ENCODE measurements at places on chromosomes 5 and 9. TPM values are rescaled to one million over a fixed set of nuclear protein-coding genes. Genes with fewer than 3 reads are reported as not detected.
A peak's percentile ranks its signal among the peaks of the same experiment; 100 is the strongest.

IL33 gene
- total RNA-seq, result not detected

TAF7 gene
- total RNA-seq, result 119 TPM

SHISAL2B gene
- total RNA-seq, result not detected

DNA sequence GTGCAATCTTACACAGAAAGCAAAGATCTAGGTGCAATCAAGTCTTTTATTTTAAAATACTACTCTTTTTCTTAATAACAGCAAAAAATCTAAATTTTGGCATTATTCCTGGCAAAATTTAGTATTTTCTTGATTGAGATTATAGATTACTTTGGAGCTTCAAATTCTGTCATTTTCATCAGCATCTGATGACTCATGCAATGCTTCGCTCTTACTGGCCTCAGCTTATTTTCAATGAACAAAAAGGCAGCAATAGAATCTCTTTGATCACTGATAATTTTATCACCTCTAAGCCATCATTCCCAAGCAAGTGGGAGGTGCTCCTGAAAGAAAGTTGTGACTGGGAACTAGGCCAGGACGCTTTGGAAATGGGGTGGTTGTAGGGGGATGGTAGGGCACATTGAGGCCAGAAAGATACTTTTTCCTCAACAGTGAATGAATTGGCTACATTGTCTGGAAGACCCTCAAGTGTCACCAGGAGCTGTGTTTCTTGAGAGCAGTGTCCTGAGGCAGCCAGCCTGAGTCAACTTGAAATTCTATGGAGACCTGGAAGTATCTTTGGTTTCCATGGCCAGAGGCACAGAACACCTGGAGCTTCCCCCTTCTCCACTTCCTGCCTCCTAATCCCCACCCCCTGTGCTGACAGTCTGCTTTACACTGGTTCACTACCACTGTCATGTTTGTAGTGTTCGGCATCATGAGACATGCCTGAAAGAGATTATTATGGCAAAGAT is 46.9 kb upstream of the APC start:
- no peak for DNase-seq

- DNase-seq, result no peak
These were observed 113.1 kb upstream of the TNC start for GRCh38 chr9:115230924-115231515.

- DNase-seq, result peak; percentile 46
These were observed 470 bp upstream of the SLC22A5 start for GRCh38 chr5:132369007-132369473.

GRCh38 chr9:7033076-7034045 is 275.6 kb downstream of the KDM4C start:
- DNase-seq, result no peak

- no peak for DNase-seq
These were observed 1285.8 kb upstream of the CDH9 start for GRCh38 chr5:28324174-28324573.

Measured in CD4-positive, alpha-beta memory T cell (primary cell).